ELR (cell line): ENCODE measurements at places on chromosomes 1 and 21.
A peak's percentile ranks its signal among the peaks of the same experiment; 100 is the strongest.

DNA sequence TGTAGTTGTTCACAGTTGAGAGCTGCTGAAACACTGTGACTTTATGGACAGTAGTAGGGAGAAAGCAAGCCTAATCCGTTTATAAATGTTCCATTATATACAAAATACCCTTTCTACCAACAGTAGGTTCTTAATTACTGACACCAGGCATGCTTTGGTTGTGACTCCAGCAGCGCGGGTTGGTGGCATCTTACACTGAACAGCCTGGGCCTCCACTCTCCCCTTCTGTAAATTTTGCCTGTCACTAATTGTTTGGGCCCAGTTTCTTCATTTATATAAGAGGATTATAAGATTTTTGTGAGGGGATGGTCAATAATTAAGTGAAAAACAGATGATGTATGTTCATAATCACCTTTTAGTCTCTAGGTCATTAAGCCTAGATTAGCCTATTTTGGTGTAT is 58.2 kb downstream of the ITSN1 start:
- no peak for DNase-seq

- DNase-seq: peak; percentile 71
These were observed 212.2 kb downstream of the LYPLAL1 start for GRCh38 chr1:219385787-219386427.

GRCh38 chr21:41090981-41091380 is 77.0 kb upstream of the BACE2 start:
- no peak for DNase-seq

- DNase-seq: peak; percentile 44
These were observed 165.4 kb downstream of the RUNX1 start for GRCh38 chr21:34883491-34884271.

- DNase-seq: no peak
These were observed 96.6 kb upstream of the ETV3 start for GRCh38 chr1:157234705-157235273.

DNA sequence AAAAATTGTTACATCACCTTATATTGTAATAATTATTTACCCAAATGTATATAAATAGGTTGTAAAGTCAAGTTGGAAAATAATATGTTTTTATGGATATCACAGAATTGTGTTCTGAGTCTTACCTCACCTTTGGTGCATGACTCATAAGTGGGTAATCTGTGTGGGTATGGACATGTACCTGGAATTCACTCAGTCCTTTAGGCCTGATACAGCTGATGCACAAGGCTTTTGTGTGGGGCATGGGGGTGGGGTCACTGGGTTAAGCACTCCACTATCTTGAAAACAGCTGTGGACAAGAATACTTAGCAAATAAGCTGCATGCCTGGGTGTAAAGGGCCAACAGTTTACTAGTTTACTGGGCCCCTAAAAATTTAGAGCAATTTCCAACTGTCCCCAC is 34.4 kb downstream of the INKA2 start:
- DNase-seq: no peak

DNA sequence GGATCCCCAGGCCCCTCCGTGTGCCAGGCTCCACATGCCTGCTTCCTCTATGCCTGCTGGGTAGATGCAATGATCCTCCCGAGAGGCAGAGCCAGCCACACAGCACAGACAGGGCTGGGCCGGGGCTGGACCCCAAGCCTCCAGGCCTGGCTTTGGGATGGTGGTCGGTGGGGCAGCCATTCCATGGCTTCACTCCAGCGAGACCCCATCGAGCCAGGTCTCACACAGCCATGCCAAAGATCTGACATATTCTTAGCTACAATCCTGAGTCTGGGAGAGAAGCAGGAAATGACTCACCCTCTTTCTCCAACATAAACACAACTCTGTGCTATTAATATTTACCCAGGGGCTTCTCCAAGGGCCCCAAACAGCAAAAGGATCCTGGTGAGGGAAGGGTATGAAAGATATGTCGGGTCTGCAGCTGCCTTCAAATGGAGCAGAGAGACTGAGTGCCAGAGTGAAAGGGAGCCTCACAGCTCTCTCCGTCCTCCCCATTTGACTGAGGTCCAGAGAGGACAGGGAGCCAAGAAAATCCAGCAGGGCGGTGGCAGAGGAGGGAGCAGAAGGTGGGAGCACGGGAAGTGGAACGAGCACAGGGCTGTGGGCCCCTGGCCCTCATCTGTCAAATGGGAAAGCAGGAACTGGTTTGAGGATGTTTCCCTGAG is 639.5 kb downstream of the MATN1 start:
- DNase-seq: peak; percentile 67

DNA sequence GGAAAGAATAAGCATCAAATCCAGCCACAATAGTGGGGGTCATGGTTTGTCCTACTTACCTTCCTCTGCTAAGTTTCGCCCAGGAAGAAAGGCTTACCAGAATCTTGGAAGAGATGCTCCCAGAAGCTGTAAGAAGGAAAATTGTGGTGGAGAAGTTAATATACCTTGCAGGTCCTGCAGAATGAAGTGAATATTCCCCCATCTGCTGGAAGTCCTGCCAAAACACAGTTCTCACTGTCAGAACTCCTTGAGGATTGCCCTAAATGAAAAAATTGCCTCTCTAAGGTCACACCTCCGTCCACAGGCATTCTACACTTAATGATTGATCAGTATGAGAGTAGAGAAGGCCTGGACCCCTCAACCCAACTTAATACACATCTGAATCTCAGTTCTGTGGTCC is 78.4 kb upstream of the RGS21 start:
- DNase-seq: no peak

GRCh38 chr1:98316286-98316905 is 345.1 kb upstream of the SNX7 start:
- peak; percentile 73 for DNase-seq

DNA sequence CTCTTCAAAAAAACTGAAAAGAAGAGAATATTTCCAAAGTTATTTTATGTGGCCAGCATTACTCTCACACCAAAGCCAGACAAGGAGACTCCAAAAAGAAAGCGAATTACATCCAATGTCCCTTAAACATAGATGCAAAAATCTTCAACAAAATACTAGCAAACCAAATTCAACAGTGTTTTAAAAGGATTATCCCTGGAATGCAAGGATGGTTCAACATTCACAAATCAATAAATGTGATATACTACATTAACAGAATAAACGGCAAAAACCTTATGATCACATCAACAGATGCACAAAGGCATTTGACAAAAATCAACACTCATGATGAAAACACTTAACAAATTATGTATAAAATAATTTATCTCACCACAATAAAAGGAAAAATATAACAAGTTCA is 207.8 kb downstream of the DENND1B start:
- DNase-seq: no peak

- peak; percentile 28 for DNase-seq
These were observed 14.3 kb upstream of the SPEN start for GRCh38 chr1:15833069-15833679.

DNA sequence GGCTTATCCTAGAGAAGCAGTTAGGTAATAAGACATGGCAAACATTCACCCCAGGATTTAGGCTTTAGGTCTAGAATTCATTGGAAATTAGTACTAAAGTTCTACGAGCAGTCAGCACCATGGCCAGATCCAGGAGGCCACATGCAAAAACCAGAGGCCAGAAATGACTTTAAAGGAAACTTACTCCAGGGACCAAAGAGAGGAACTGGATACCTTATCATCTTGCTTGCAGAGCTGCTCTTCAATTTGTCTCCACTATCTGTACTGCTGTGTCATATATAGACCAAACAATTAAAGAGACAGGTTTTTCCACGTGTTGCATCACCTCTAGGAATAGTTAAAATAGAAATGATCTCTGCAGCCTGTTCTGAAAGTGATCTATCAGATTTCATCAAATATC is 127.8 kb downstream of the LMX1A start:
- peak; percentile 2 for DNase-seq
